Forelimb muscle (tissue), 1 donor: ENCODE measurements at places on chromosomes 13 and 19. TPM values are rescaled to one million over a fixed set of nuclear protein-coding genes. Genes with fewer than 3 reads are reported as not detected.

- DNase-seq = no peak
Observed at GRCh38 chr13:95676105-95676761, 706 bp upstream of the DNAJC3 start.

DNA sequence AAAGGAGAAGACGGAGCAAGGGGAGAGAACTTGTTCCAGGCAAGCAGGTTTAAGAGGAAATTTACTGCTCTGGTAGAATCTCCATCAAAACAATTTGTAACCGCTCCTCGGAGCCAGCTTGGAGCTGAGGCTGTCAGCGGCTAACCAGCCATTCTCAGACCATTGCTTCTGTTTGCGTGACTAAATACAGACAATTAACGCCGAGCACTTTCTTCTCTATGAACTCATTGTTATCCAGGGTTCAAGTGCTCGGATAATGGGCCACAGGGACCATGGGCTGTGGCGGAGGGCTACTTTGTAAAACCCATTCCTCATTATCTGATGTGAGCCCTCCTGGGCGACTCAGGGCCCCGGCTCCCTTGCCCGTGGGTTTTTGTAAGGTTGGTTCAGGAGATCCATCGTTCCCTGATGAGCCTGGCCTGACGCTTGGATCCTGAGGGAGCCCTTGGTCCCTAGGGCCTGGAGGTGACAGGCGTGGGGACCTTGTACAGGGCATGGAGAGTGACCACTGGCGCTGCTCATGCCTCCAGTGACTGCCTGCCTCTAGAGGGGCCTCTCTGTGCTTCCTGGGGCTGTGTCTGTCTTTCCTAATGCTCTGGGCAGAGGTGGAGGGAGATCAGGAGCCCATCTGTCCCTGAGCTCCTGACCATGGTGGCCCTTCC is 61.5 kb upstream of the ZNF536 start:
- DNase-seq = no peak

- no peak for DNase-seq
Observed at GRCh38 chr13:108425056-108425455, 155.5 kb downstream of the TNFSF13B start.

Gene MED4
- 52.3 TPM for polyA plus RNA-seq

DNA sequence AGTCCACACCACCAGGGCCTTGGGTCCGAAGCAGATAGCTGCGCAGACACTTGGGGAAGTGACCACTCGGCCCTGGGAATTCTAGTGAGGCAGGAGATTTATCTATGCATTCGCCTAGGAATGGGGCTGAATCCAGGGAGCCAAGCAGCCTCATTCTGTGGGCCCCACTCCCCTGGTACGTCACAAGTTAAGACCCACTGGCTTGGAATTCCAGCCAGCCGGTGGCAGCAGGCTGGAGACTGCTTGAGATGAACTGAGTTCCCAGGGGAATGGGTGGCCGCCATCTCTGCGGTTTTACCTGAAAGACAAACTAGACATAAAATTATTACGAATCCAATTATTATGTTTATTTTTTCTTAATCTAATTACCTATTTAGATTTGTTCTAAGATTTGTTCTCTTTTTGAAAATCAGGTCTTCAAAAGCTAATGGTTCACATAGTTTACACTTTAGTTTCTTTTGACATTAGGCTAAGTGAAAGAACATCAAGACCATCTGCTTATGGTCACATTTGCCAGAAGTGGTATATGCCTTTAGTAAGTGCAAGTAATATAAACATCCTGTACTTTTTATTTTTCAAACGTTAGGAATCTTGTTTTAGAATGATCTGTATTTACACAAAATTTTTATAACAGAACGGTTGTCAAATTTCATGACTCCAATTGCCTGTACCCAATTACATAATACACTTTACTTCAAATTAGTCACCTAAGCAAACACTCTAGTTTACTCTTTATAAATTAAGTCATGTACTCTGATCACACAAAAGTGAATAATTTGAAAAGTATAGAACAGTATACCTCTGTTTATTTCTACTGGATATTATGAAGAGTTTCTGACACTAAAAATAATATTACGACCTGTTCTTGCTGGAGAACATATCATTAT is 74.4 kb downstream of the SLITRK6 start:
- no peak for DNase-seq

DNA sequence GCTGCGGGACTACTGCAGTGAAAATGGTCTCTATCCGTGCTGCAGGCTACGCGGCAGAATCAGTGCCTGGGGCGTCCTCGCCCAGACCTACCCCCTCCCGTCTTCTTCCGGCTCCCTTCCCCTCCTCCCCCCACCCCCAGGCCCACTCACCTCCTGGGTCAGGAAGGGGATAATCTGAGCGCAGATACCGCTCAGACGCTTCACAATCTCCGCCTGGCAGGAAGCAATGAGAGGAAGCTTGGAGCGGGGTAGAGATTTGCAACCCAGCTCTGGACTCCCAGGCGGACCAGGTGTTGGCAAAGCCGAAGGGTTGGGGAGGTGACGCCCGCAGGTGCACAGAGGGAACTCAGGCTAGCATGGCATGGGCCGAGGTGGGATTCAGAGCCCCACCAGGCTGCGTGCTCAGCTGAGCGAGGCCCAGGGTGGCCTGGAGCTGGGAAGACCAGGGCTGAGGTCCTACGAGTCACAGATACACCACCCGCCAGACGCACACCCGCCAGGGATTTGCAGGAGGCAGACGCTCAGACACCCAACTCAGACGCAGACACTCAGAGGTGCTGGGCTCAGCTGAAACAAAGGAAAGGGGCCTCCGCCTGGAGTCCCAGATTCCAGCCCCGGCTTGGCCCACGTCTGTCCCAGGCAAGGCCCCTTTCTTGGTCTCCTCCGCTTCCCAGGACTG is 4.1 kb downstream of the TLE2 start:
- DNase-seq = no peak

GRCh38 chr19:10620786-10621185 is 4.6 kb upstream of the SLC44A2 start:
- DNase-seq = no peak

- no peak for DNase-seq
Observed at GRCh38 chr13:51958217-51958547, 53.1 kb downstream of the ATP7B start.

DNA sequence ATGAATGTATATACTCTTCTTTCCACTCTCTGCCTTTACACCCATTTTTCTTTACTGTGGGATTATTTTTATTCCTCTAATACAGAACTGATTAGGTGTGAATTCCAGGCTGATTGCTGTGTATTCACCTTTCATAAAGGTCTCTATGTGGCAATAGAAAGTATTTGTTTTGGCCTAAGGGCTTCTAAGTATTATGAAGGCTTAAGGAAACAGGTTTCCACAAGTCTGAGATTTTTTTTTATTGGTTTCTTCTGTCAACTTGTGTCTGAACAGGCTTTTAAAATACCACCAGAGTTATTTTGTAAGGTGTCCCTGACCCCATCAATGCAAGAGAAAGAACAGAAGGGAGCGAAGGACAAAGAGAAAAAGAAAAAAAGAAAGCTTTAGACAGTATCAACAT is 1102.0 kb upstream of the SPRY2 start:
- no peak for DNase-seq

DNA sequence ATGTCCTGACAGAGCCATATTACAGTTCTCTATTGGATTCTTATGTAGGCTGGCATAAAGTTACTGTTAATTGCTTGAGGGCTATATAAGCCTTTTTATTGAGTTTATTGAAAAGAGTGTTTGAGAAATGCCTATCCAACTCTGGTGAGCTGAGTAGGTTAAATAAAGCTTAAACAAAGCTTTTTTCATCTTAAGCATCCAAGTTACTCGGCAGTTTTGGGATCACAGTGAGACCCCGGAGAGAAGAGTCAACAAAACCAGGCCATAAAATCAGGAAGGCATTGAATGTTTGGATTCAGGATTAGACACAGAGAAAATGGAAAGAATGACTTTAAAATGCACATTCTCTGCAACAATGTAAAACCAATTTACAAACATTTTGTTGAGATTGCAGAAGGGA is 588.5 kb downstream of the DACH1 start:
- DNase-seq = no peak

DNA sequence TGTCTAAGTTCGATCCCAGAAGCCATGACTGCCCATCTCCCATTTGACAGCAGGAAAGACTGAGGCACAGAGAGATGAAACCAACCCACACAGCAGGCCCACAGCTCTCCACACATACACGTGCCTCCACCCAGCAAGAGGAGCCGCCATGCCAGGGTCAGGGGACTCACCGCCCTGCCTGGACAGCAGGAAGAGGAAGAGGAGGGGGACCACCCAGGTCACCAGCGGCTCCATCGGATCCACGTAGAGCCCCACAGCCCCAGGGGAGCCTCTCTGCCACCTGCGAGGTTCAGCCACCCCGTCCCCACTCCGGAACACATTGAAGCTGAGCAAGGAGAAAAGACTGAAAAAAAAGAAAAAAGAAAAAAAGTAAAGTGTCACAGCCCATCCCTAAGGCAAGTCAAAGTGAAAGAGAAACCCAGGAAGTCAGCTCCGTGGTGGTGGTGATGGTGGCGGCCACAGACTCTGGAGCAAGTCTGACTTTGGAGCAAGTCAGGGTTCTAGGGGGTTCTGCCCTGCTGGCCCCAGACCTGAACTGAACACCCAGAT is at the start of gene IL12RB1:
IL12RB1 (minus strand) TSS at position 345 of the 549 bp plus-strand sequence; CDS start at position 234, 111 bp downstream.
- DNase-seq = no peak

Gene TRPM4
- 32.7 TPM for polyA plus RNA-seq

DNA sequence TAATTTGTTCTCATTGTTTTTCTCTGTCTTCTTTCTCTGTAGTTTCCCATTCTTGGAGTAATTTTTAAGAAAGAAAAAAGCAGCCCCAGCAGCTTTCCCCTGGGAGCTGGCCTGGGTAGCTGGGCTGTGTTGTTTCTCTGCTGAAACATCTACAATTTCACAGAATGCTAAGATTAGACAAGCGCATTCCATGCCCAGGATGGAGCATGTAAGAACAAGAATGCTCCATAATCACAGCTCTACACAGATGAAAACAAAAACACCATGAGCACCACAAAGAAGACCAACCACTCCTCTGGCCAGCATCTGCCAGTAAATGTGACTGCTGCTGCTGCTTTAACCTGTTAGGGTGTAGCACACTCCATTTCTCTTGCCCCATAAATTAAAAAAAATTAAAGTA is 239.2 kb upstream of the SLITRK1 start:
- no peak for DNase-seq

DNA sequence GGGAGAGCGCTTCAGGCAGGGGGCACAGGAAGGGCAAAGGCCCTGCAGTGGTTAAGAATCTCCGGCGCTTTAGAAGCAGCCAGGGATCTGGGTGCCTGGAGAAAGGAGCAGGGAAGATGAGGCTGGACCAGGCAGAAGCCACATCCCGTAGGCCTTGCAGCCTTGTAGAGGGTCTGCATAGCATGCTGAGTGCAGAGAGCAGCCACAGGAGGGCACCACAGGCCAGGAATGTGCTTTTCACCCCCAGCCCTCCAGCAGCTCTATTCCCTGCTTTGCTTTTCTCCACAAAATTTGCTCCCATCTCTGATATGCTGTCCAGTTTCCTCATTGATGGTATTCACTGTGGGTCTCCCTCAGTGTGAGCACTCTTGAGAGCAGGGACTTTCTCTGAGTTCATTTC is 5.7 kb downstream of the WDR62 start:
- DNase-seq = no peak

Gene ETFB
- 40.1 TPM for polyA plus RNA-seq

Gene UGGT2
- polyA plus RNA-seq = 21.9 TPM

GRCh38 chr13:25980255-25980654 is 71.6 kb downstream of the SHISA2 start:
- no peak for DNase-seq

Gene SULT2A1
- polyA plus RNA-seq = not detected

- DNase-seq = no peak
Observed at GRCh38 chr19:55352549-55353145, 1.9 kb downstream of the COX6B2 start.

Gene ZNF543
- polyA plus RNA-seq = 5.5 TPM

DNA sequence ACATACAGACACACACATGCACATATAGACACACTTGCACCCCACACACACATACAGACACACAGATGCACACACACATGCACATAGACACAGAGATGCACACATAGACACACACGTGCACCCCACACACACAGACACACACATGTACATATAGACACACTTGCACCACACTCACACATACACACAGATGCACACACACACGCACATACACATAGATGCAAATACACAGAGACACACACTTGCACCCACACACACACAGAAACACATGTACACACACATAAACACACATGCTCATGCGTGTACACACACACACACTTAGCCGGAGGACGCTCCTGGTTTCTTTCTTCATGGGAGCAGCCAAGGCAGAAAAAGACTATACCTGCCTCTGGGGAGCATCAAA is 10.0 kb downstream of the COL4A2 start:
- no peak for DNase-seq

Gene RXFP2
- 0.05 TPM for polyA plus RNA-seq

DNA sequence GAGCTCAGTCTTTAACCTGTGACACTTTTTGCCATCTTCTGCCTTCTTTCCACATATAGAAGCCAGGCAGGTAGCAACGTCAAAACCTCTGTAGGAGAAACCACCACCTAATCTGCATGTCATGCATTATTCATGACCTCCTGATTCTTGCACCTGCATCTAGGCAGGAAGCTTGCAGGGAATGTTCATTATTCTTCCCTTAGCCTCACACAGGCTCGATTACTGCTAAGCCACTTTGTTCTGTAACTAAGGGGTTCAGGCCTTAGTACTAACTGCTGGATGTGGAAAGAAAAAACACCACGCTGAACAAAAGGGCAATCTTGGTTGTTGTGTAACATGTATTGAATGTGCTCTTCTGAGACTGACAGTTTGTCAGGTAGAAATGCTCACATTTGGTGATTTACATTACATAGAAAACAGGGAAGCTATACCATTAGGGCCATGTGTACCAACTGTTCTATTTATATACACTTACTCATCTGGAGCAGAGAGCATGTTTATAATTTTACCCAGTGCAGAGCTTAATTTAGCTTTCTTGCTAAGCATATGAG is 366.9 kb downstream of the KLF12 start:
- DNase-seq = no peak

DNA sequence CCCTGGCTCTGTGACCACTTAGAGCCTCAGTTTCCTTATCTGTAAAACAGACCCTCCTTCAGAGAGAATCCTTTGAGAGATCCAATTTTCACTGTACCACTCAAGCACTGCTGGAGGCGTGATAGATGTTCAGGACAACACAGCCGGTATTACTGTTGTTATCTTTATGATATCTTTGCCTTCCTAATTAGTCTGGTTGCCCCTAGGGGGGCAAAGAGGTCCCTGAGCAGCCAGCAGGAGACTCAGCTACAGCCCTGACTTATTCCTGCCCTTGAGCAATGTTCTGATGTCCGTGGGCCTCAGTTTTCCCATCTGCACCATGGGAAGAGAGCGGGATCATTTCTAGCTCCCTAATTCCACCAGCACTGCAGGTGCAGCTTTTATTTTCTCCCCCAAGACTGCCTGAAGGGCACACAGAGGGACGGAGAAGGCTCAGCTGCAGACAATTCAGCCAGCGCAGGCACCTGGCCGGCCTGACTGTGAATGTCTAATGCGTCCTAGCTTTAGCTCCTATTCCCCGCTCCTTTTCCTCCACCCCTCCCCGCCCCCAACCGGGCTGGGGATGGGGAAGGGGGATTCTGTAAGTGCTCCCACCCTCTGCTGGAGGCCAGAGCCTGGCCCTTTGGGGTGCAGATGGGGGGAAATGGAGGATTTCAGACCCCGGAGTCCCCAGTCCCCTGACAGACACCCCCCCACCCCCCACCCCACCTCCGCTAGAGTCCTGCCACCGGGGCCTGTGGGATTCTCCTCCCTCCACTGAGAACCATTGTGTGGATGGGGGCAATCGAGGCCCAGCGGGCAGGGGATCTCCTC is 16.2 kb downstream of the TLE5 start:
- no peak for DNase-seq

Gene ANGPTL4
- polyA plus RNA-seq = 1.5 TPM
